Activated gamma-delta T cell treated with anti-CD3 and anti-CD28 coated beads, Interleukin-2, amount 50 U/mL, for 16 hours (primary cell): ENCODE measurements at places on chromosomes 7 and 10.

DNA sequence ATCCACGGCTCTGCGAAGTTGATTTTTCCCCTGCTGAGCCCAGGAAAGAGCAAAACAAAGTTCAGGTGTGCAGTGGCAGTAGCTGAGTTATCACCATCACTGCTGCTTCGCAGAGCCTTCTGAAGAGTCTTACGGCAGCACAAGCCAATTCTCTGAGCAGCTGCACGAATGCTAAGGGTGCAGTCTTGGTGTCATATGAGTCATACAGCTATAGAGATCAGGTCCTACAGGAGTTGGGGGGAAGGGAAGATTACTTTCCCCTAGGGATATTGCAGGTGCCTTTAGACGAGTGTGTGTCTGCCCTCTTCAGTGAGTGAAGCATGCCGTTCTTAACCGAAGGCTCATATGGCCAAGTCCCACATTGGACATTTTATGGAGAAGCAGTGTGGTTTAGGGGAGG, 227.8 kb downstream of the CELF2 start:
- no peak for DNase-seq

GRCh38 chr10:95389982-95390381, 99.2 kb upstream of the PDLIM1 start:
- no peak for DNase-seq

DNA sequence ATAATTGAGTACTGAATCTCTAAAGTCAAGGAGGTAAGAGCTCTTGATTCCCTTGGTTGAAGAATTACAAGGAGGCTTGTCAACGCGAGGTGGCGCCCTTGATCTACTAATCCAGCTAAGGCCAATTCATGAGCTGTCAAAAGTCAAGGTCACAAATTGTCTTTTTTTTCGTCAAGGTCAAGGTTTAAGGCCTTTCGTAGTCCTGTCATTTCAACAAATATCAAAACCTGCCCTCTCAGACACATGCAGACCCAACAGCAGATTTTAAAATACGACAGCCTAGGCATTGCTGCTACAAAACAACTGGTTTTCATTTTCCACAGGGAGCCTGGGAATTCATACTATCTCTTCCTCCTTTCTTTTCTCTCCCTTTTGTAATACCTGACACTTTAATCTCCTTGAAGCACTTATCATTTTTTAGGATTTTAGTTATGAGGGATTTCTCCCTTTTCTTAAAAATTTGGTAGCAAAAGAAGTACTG, 3.6 kb downstream of the HOXA13 start:
- peak; percentile 80 for DNase-seq

- DNase-seq, result no peak
Measured at GRCh38 chr10:50579491-50580261, 44.1 kb downstream of the SGMS1 start.

- DNase-seq, result peak; percentile 48
Measured at GRCh38 chr10:133357285-133358161, at the start of gene FUOM. TSS of gene FUOM (minus strand) at chr10:133358019. CDS start at chr10:133358007, 12 bp downstream.

DNA sequence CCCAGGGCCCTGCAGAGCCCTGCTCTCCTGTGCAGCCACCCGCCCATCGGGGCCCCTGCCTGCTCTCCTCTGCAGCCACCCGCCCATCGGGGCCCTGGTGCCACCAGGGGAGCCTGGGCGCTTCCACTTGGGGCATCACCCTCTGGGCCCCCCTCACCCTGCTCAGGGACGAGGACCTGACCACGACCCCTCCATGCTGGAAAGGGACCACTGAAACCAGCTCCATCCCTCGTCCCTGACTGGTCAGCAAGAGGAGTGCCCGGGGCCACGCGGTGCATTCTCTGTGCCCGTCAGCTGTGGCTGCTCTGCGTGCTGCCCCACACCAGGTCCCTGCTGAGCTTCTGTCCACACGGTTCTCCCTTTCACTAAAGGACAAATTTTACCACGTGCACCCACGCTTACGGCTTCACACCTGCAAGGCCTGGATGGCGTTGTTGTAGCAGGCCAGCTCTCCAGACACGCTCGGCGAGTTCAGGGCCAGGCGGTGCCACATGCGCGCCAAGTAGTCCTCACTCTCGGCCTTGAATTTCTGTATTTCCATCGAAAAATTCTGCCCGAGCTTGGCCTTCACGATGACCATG, 57.6 kb downstream of the CFAP46 start:
- no peak for DNase-seq

GRCh38 chr7:91397096-91397495, 132.9 kb downstream of the FZD1 start:
- no peak for DNase-seq

DNA sequence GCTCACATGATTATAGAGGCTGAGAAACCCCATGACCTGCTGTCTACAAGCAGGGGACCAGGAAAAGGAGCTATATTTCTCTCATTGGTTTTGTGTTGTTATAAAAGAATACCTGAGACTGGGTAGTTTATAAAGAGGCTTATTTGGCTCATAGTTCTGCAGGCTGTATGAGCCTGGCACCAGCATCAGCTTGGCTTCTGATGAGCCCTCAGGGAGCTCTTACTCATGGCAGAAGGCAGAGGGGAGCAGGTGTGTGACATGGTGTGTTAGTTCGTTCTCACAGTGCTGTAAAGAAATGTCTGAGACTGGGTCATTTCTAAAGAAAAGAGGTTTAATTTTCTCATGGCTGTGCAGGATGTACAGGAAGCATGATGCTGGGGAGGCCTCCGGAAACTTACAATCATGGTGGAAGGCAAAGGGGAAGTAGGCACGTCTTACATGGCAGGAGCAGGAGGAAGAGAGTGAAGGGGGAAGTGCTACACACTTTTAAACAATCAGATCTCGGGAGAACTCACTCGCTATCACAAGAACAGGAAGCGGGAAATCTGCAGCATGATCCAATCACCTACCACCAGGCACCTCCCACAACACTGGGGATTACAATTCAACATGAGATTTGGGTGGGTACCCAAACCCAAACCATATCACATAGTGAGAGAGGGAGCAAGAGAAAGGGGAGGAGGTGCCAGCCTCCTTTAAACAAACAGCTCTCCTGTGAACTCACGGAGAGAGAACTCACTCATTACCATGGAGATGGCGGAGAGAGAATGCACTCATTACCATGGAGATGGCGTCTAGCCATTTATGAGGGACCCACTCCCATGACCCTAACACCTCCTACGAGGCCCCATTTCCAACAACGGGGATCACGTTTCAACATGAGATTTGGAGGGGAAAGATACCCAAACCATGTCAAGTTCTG, 133.4 kb downstream of the JCAD start:
- no peak for DNase-seq

DNA sequence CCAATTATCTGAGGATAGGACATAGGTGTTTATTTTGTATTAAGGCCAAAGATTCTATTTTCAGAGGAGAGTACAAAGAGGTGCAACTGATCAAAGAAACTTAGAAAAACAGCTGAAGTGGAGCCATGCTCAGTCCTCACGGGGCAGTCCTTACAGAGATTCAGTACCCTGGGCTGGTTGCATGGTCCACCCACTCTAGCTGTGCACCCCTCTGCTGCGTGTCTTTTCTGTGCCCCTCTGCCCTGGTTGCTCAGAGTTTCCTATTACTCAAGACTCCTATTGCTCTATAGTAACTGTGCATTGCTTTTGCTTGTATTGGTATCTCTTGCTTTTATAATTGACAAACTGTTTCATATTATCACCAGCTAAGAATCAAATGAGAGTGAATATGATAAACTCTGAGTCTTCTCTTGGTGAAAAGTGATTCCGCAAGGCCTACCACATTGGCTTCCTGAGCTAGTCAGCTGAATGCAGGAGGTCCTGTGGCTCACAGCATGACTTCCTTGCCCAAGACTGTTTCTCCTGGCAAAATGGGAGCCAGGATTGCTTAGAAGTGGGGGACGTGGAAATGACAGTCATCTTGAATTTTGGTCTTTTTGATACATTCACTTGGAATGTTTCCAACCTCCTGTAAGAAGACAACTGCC, 137.0 kb downstream of the GLCCI1 start:
- DNase-seq, result no peak

DNA sequence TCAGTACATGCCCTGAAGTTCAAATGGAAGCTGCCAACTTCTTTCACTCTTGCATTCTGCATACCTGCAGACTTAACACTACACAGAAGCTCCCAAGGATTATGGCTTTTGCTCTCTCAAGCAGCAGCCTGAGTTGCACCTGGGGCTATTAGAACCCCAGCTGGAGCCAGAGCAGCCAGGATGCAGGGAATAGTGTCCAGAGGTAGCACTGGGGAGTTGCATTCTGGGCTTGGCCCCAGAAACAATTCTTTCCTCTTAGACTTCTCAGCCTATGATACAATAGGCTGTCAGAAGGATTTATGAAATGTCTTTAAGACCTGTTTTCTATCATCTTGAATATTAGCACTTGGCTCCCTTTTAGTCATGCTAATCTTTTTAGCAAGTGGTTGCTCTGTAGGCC, 886.7 kb upstream of the GHITM start:
- DNase-seq, result no peak

- DNase-seq, result no peak
Measured at GRCh38 chr7:140212100-140212881, 35.5 kb upstream of the KDM7A start.

DNA sequence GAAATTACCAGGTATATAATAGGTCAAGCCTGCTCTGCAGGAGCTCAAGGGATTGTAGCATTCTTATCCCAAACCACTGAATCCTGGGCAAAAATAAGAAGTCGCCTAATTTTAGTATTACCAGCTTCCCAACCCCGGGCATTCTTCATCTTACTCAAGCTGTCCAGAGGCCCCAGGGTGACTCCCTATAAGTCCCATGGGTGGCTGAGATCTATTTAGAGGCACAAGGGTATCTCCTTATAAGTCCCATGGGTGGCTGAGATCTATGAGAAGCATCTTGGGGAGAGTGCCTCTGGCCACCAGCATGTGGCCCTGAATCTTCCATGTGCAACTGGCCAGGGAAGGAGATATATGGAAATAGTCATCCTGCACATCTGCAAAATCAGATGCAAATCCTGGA, 38.9 kb downstream of the PRSS2 start:
- DNase-seq, result no peak

- DNase-seq, result no peak
Measured at GRCh38 chr7:2730846-2731770, 43.1 kb downstream of the AMZ1 start.

DNA sequence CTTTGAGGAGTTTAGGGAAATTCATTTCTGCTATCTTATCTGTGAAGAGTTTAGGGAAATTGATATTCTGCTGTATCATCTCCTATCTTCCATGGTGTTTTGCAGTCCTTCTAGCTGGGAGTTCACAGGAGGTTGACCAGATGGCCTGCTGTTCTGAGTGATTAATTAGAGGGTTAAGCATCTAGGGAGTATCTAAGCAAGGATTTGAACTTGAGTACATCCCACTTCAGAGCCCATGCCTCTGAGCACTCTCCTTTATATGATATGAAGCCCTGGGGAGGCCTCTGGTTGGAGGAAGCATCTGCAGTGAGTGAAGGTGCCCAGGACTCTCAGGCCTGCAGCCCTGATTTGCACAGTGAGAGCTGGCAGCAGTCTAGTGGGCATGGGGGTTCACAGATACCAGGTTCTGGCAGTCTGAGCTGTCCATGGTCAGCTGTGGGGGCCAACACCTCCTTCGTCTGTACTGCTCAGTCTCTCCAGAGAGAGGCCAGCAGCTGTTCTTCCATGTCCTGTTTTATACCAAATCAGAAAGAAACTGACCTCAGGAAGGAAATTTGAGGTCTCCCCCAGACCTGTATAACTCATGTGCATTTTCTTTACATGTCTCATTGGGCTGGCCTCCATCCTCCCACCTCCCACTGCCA, 156.9 kb downstream of the PLCE1 start:
- no peak for DNase-seq

DNA sequence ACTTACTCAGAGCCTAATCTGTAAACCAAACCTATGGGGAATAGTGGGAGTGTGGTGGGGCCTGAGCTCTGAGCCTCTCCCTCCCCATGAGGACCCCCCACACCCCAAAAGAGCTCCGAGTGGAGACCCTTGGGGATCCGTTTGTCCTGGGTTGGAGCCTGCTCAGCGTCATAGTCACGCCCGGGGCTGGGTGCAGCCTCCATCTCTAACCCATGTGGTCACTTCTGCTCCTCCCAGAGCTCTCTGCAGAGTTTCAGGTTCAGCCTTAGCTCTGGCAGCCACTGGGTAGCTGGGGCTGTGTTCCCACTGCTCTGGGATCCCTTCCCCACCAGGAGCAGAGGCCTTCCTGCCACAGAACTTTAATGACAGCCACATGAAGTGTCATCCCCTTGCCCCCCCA, 25.9 kb downstream of the PFKFB3 start:
- DNase-seq, result no peak

GRCh38 chr7:54416678-54417077, 125.5 kb upstream of the VSTM2A start:
- no peak for DNase-seq

GRCh38 chr10:26621243-26621888, 76.1 kb upstream of the PDSS1 start:
- no peak for DNase-seq

DNA sequence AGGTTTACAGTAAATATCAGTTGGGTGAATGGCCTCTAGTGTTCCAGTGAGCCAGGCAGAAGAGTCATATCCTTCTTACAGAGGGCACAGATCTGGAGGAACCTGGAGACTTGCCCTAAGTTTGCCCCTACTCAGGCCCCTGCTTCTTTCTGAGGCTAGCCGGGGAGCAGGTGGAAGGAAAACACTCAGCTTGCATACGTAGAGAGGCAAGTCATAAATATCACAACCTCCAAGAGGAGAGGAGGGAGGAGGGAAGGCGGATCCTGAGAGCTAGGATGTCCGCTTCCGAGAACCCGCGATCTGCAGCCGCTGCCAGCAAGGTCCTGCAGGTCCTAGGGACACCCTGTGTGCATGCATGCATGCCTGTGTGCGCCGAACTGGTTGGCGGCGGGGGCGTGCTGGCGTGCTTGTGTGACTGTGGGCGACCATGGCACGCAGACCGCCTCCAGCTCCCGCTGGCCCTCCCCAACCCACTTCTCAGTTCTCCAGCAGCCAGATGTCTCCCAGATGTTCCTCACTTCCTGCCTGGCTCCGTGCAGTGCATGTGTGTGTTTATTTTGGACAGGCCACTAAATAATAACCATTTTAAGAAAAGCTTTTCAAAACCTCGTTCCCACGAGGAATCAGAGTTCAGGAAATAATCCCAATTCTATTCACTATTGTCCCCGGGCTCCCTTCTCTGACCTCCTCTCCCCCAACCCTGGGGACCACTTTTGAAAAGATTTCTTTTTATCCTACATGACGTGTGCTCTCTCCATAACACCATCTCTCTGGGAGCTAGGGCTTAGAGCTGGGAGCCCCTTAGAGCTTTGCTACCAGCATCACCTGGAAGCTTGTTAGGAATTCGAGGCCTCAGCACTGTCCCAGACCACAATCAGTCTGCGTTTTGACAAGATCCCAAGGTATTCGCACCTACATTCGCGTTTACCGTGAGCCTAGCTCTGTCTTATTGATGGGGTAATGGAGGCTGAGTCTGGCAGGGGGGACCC, 32.4 kb downstream of the UNC5B start:
- DNase-seq, result no peak

- DNase-seq, result no peak
Measured at GRCh38 chr7:20279979-20280378, 50.7 kb upstream of the ITGB8 start.

- DNase-seq, result no peak
Measured at GRCh38 chr7:92402920-92403759, 44.1 kb upstream of the GATAD1 start.
